ENCODE measurements at places on chromosomes 5 and 9.

GRCh38 chr9:86598411-86599239 is 244.4 kb upstream of the TUT7 start:
- DNase-seq, result no peak

GRCh38 chr5:150377964-150378694 is 20.6 kb downstream of the TCOF1 start:
- DNase-seq, result no peak

GRCh38 chr9:107593224-107593870 is 103.8 kb upstream of the KLF4 start:
- DNase-seq, result no peak

DNA sequence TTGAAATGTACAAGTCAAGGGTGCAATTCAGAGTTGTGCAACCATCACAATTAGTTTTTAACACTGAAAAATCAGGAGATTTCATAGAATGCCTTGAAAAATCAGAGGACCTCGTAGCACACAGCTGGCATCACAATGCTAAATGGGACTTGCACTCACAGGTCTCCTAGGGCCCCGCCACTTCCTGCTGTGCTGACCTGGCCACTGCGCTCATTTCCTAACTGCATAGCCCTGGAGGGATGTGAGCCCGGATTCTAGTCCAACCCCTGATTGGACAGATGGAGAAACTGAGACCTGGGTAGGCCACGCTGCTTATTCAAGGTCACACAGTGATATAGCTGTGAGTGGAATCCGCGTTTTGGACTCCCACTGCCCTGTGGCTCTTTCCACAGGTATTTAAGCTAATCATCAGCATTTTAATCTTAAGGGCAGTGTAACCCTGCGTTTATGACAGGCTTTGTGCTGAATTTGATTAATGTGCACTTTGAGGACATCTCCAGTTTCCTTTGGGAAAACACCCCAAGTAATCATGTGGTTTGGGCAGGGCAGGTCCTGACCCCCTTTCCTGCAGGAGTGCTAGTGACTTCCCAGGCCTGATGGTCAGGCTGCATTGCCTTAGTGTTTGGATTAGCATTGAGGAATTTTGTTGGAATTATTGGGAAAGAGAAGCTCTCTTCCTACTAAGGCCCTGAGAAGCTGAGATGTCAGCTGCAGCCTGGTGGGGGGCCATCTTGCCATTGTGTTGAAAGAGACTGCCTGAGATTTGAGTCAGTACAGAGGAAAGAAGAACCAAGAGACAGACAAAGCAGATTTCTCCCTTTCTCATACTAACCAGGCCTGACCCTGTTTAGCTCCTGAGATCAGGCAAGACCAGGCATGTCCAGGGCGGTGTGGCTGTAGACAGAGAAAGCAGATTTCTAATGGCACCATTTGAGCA is 36.2 kb downstream of the STC2 start:
- DNase-seq, result no peak

DNA sequence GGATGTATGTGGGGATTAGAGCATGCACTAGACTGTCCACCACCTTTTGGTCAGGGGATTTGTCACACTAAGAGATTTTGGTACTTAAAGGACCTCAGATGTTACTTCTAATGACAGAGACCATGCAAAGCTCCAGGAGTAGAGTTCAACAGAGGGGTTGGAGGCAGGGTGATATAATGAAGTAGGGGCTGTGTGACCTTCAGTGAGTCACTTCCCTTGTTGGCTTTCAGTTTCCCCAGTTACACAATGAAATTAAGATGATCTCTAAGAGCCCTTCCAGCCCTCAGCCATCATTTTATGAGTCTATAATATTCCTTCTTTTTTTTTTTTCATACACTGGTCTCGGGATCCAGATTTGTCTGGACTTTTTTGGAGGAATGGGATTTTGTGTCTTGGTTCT is 26.8 kb downstream of the GLRA1 start:
- no peak for DNase-seq

DNA sequence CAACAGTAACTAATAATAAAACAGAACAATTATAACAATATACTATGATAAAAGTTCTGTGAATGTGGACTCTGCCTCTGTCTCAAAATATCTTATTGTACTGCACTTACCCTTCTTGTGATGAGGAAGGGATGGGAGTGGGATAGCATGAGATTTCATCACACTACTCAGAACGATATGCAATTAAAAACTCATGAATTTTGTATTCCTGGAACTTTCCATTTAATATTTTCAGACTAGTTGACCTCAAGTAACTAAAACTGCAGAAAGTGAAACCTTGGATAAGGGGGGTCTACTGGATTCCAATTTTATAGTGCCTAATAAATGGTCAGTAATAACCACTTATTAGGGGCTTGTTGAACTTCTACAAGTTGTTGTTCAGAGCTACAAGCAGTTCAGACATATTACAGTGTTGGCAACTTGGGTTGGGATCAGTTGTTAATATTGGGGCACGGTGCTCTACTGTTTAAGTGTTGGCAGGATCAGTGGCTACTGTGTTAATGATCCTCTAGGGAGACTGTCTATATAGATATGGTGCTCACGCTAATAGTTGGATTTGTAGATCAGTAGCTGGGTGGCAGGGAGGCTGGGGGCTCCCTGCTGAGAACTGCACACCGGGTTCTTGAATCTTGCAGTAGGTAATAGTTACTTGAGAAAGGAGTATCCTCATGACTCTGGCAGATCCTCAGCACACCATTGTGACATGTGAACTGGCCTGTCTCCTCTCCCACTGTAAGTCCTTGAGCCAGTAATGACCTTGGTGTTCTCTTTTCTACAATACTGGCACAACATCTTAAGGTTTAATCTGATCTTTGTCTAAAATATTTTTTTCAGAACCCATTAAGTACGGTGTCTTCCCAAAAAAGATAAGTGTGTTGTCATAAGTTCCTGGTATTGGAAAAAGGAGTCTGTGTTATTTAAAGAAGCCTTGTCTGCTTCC is 62.0 kb downstream of the F2RL2 start:
- DNase-seq, result no peak

- no peak for DNase-seq
These were observed 320.1 kb downstream of the DEPDC1B start for GRCh38 chr5:60379907-60380306.

DNA sequence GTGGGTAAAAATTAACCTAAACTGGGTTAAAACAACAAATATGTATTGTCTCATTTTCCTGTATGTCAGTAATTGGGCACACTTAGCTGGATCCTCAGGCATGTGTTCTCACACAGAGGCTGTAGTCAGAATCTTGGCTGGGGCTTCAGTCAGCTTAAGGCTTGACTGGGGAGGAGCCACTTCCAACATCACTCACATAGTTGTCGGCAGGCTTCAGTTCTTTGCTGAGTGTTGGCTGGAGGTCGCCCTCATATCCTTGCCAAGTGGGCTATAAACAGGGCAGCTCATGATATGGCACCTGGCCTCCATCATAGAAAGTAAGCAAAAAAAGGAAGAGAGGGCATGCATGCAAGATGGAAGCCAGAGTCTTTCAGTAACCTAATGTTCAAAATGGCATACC is 173.0 kb downstream of the GIN1 start:
- DNase-seq, result no peak

DNA sequence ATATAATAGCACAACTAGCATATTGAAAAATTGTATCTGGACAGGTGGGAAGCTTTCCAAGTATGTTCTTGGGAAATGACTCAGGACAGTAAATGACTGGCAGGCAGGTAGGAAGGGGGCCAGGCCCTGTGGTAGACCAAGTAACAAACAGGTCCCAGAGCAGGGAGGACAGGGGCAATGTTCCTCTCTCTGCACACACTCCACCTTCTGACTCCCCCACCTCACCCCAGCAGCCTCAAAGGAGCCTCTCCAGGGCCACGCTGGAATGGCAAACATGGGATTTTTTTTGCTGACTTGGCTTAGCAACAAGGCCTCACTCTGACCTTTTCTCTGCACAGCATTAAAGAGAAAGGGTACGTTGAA is 31.1 kb upstream of the IQGAP2 start:
- no peak for DNase-seq

DNA sequence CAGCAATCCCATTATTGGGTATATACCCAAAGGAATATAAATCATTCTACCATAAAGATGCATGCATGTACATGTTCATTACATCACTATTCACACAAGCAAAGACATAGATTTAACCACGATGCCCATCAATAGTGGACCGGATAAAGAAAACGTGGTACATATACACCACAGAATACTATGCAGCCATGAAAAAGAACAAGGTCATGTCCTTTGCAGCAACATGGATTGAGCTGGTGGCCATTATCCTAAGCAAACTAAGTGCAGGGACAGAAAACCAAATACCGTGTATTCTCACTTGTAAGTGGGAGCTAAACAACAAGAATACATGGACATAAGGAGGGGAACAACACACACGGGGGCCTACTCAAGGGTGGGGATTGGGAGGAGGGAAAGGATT is 33.8 kb upstream of the LAMC3 start:
- DNase-seq, result no peak

- DNase-seq, result no peak
These were observed 20.6 kb downstream of the TMEM161B start for GRCh38 chr5:88248094-88248493.

GRCh38 chr5:180209137-180209581 is at the start of gene RASGEF1C:
RASGEF1C (minus strand) TSS chr5:180209211; CDS start chr5:180138052, 71,159 bp downstream.
- no peak for DNase-seq

DNA sequence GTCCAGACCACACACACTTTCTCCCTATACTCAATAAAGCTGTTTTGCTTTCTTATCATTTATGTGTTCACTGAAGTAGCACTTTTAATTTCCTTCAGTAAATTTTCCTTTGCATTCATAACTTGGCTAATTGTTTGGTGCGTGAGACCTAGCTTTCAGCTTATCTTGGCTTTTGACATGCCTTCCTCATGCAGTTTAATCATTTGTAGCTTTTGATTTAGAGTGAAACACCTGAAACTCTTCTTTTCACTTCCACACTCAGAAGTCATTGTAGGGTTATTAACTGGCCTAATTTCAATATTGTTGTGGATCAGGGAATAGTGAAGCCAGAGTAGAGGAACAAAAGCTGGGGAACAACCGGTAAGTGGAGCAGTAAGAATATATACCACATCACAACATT is 114.7 kb downstream of the ST8SIA4 start:
- no peak for DNase-seq

GRCh38 chr9:105157171-105157583 is 87.3 kb upstream of the SLC44A1 start:
- DNase-seq, result no peak

DNA sequence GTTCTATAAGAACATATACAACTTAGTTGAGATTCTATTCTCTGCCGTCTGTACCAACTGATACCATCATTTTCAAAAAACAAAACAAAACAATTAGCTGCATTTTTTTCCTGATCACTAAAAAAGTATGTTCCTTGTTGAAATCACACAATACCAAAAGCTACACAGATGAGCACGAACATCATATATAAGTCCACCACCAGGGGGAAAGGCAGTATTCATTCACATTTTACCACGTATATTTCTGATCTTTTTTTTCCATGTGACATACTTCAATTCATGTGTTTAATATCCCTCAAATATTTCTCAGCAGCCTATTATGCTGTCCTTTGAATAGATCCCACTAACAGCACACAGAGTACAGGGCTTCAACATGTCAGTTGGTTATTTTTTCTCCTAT is 40.6 kb downstream of the IRX2 start:
- no peak for DNase-seq

GRCh38 chr5:157486221-157486681 is 26.2 kb downstream of the NIPAL4 start:
- no peak for DNase-seq

DNA sequence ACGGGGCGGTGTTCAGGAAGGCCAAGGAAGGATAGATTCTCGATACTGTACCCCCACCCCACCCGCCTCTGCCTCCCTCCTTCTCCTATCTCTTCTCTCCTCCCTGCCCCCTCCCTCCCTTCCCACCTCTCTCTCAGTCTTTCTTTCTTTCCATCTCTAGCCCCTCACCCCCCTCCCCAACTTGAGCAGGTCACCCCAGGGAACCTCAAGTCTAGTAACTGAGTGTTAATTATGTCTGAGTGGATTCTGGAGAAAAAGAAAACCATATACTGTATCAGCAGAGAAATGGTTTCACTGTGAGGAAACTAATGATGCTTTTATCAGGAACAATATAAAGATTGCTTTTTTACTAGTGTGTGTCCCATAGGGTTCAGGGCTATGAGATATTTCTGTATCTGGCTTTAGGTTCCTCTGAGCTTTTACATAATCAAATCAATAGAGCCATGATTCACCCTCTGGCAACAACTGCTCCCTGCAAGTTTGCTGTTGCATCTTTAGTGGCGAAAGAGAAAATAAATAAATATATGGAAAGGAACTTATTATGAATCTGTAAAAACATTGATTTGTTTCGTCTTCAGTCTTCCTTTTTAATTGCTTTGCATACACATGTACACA is 639.7 kb downstream of the CCDC171 start:
- no peak for DNase-seq

- DNase-seq, result no peak
These were observed 1.6 kb upstream of the LMAN2 start for GRCh38 chr5:177353093-177353492.

GRCh38 chr5:122972877-122973276 is 63.6 kb downstream of the PPIC start:
- no peak for DNase-seq

GRCh38 chr5:114363837-114364236 is 2.0 kb downstream of the KCNN2 start:
- no peak for DNase-seq

- no peak for DNase-seq
These were observed 180.9 kb downstream of the NR3C1 start for GRCh38 chr5:143222287-143223231.

DNA sequence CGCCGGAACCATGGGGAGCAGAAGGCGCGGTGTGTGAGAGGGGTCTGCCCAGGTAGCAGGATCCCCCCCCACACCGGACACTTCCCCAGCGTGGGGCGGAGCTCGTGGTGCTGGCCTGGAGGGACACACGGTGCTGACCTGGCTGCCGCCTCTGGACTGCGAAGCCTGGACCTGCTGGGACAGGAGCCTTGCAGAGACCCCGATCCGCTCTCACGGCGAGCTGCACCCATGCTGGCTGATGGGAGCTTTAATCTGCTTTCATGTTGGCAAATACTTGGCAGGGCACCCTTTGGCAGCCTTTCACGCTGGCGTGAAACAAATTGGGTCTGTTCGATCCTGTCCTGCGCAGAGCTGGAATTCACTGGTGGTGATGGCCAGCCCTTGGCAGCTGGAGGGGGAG is 7.4 kb downstream of the NKD2 start:
- DNase-seq, result no peak

DNA sequence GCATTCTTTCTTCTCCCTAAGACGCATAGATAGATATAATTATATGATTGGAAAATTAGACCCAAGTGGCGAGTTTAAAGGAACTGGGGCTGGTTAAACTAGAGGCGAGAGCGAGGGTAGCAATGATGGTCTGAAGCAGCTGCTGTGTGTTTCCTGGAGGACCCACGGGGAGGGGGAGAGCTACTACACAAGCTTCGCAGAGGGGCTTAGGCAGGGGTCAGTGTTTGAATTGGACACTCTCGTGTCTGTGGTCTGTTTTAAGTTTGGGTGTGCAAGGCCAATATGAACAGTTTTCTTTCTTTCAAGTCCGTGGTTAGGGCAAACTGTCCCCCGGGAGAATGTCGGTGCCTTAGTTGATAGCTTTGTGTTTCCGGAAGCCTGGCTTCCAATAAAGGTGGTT is 43.1 kb downstream of the PDZD2 start:
- DNase-seq, result no peak

GRCh38 chr5:150481972-150482406 is 25.9 kb upstream of the NDST1 start:
- no peak for DNase-seq

All from NCI-H2107 (cell line).